ENCODE measurements at places on chromosomes 13 and 19.

DNA sequence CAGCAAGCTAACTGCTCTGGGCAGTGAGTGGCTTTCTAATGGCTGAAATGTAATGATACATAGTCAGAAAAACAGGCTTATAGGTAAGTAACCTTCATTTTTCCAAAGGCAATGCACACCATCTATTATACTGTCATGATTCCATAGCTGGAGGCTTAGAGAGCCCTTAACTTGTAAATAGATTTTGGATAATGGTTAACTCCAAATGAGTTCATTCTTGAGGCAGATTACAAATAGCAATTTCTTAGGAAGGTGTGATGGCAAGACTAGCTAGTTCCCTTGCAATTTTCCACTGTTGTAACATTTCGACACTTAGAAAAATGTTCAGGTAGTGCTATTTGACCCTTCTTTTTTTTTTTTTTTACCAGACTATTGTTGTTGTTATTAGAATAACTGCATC lies 789.8 kb upstream of the PCDH9 start:
- no peak for DNase-seq

- DNase-seq, result no peak
Measured at GRCh38 chr13:60379837-60380565, 17.0 kb upstream of the TDRD3 start.

- no peak for DNase-seq
Measured at GRCh38 chr19:10621966-10622365, 3.4 kb upstream of the SLC44A2 start.

GRCh38 chr13:109371066-109371465 lies 415.3 kb downstream of the IRS2 start:
- no peak for DNase-seq

- no peak for DNase-seq
Measured at GRCh38 chr19:32708457-32708856, 11.1 kb upstream of the TDRD12 start.

GRCh38 chr13:45678282-45678681 lies 23.8 kb upstream of the CBY2 start:
- DNase-seq, result no peak

- no peak for DNase-seq
Measured at GRCh38 chr13:51913421-51914136, 51.8 kb downstream of the CCDC70 start.

GRCh38 chr19:372306-372890 lies 27.8 kb upstream of the MIER2 start:
- DNase-seq, result no peak

DNA sequence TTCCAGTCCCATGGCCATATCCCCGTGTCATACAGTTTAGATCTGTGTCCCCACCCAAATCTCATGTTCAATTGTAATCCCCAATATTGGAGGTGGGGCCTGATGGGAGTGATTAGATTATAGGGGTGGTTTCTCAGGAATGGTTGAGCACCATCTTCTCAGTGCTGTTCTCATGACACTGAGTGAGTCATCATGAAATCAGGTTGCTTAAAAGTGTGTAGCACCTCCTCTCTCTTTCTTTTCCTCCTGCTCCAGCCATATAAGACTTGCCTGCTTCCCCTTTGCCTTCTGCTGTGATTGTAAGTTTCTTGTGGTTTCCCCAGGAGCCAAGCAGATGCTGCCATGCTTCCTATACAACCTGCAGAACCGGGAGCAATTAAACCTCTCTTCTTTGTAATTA lies 197.8 kb downstream of the NALCN start:
- DNase-seq, result no peak

DNA sequence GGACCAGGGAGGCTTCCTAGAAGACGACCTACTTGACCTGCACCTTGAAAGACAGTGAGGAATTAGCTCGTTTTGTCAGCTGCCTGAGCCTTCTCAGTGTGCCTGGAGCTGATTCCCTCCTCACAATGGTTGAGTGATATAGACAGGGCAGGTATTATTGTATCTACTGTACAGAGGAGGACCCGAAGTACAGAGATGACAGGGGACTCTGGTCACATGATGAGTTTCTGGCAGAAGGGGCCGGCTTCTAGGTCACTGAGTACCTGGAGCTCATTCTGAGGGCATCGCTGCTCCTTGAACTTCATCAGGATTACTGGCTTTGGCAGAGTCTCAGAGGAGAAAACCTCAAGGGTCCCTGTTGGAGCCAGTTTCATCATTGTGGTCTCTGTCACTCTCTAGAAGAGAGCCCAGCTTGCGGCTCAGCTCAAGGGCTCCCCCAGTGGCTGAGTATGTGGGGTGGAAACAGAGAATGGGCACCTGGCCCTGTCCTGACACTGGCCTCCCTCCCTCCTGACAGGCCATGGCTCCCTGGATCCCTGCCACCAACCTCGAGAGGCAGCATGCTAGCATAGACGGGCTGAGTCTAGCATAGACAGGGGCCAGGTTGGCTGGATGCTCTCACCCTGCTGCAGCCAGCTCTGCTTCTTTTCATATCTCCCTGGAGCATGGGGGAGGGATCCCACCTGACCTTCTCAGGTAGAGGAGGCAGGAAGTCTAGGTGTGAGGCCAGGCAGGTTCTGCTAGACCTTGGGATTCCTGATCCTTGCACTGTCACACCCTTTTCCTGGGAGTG lies 38.7 kb downstream of the NFIX start:
- DNase-seq, result no peak

DNA sequence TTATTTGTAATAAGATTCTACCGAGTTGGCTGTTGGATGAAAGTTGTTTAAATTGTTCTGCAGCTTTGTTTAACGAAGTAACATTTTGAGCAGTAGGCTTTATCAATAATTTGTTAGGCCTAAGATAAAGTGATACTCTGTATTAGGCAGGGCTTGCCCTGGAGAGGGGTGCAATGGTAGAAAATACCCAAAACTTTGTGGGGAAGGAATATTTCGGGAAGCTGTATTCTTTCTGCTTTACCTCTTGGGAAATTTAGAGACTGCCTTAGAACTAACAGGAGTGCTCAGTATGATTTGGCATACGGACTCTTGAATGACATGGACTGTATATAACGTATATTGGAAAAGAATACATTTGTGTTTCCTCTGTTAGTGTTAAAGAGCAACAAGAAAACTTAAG lies 2.5 kb downstream of the PDS5B start:
- no peak for DNase-seq

DNA sequence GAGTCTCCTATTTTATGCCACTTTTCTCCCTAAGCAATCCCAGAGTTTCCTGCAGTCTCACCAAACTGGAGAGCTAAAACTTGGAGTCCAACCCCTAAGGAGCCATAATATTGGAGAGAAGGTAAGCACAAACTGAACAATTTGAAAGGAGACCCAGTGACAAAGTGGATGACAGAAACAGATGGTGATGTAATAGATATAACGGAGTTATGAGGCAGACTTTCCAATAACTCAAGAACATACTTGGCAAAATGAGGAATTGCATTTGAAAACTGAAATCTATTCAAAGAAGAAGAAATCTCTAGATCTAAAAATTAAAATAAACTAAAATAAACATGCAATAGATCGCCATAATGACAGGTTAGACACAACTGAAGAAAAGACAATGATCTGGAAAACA lies 200.9 kb upstream of the MIR17HG start:
- DNase-seq, result no peak

- no peak for DNase-seq
Measured at GRCh38 chr13:80070024-80070703, 270.8 kb downstream of the SPRY2 start.

DNA sequence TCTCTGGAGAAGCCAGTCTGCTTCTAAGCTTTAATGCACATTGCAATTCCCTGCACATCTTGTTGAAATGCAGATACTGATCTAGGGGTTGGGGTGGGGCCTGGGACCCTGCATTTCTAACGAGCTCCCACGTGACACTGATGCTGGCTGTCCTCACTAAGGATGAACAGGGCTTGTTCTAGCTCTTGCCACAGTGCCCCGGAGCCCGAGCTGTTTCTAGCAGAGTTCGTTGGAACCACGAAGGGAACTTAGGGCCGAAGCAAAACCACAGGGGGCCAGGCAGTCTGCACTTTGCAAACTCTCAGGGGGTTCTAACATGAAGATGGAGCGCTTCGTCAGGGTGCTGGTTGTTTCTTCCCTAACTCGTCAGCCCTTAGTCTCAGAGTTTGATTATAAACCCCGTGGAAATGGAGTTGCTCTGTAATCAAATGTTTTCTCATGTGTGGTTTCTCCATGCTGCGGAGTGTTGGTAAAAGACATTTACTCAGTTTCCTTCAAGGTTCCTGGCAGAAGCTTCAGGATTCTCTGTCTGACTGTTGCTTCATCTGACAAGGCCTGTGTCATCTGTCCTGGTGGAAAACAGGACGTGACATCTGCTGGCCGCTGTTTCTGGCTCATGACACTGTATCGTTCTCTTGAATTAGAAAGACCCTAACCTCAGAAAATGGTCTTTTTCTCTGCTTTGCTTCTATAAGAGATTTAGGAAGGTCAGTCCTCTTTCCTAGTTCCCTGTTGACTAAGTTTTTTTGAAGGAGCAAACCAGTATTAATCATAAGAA lies 221.5 kb downstream of the TEX29 start:
- no peak for DNase-seq

GRCh38 chr13:102401265-102401664 lies 583 bp downstream of the FGF14 start:
- no peak for DNase-seq

GRCh38 chr19:48186015-48186414 lies 15.5 kb downstream of the ZSWIM9 start:
- no peak for DNase-seq

DNA sequence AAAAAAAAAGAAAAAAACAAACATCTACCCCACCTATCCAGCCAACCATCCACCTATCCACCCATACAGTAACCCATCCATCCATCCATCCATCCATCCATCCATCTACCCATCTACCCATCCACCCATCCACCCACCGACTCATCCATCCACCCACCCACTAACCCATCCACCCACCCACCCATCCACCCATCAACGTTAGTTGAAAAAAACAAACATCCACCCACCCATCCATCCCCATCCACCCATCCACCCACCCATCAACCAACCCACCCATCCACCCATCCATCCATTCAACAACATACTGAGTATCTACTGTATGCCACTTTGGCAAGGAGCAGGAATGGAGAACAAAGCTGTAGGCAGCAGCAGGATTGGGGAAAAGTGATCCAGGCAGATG lies 6.1 kb upstream of the AP3D1 start:
- DNase-seq, result no peak

DNA sequence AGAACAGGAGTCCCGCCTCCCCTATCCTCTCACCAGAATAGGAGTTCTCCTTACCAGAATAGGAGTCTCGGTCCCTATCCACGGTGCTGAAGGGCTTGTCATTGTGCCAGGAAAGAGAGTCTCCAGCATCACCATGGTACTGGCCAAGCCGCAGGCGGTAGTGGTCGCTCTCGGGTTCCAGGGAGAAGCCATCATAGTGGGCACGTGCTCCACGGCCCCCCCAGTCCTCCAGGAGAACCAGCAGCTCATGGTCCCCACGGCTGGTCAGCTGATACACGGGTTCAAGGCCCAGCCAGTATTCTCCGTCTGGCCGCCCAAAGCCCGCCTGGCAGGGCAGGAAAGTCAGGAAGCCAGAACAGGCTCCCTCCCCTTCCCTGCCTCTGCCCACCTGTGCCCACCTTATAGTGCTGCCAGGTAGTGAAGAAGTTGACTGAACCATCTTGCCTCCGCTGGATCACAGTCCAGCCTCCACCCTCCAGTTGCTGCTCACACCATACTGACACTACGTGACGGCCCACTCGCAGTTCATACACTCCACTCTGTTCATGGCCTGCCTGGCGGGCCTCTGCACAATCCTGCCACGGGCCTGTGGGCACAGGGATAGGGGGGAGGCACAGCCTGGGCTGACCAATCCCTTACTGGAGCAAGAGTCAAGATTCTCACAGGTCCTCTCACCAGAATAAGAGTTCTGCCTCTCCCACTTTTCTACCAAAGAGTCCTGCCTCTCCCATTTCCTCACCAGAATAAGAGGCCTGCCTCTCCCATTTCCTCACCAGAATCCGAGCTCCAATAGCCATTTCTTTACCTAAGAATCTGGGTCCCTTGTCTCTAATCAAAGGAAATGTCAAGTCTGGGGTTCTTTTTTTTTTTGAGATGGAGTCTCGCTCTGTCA lies 7.4 kb downstream of the SHFL start:
- no peak for DNase-seq

GRCh38 chr19:51224163-51224641 lies 678 bp upstream of the CD33 start:
- no peak for DNase-seq

GRCh38 chr19:1183543-1184172 lies 9.6 kb upstream of the SBNO2 start:
- no peak for DNase-seq

DNA sequence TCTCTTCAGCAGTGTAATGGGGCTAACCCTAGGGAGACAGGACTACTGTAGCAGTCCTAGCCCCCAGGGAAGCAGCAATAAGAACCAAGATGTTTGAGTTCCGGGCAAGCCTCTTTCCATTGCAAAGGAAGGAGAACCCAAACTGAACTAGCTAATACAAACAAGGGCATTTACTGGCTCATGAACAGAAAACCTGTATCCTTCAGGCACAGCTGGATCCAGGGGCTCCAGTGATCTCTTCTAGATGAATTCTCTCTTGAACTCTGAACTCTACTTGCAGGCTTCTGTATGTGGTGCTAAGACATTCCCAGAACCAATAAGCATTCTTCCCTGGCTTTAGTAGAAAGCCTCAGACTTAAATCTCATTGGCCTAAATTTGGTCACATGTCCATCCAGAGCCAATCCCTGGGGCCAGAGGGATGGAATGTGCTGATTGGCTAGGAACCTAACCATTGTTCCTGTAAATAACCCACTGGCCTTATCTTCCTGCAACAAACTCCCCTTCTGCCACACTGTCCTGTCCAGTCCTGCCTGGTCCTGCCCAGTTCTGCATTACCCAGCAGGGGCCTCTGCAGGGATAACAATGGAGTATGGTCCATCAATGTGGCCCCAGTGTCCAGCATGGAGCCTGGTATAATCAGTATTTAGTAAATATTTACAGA lies 3.9 kb upstream of the PODNL1 start:
- no peak for DNase-seq

GRCh38 chr13:42971691-42972347 lies 20.2 kb downstream of the EPSTI1 start:
- DNase-seq, result no peak

- DNase-seq, result no peak
Measured at GRCh38 chr13:44806826-44807225, 182.4 kb downstream of the NUFIP1 start.
